ENCODE measurements at places on chromosomes 3 and 15.

DNA sequence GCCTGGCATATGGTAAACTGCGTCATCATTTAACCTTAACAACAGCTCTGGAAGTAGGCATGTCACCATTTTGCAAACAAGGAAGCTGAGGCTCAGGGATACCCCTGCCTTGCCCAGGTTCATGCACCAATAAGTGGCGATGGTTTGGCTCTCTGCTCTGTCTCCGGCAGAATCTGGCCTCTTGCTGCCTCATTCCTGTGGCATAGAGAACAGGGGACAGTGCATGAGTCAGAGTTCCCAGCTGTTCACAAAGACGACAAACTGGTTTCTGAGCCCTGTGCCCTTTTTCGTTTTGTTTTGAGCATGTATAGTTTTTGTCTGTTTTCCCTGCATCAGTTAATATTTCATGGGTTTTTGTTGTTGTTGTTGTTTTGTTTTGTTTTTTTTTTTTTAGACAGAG is 236.8 kb downstream of the OPA1 start:
- DNase-seq = no peak

DNA sequence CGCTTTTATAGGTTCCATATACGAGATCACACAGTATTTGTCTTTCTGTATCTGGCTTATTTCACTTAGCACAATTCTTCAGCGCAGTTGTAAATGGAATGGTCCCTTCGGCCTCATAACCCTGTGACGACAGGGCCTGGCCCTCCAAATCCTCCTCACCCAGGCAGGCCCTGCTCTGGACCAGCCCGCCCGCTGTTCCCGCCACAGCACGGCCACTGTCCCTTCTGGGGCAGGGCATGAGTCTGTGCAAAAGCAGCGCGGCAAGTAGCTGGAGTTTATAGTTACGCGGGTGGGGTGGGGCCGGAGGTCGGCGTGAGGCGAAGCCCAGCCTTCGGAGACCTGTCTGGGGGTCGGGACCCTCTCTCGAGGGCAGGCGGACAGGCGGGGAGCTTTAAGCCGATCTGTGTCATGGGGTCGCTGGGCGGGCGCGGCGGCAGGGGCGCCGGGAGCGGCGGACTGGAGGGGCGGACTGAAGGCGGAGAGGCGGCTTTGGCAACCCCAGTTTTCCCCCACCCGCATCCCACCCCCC is 543 bp downstream of the ARPIN start:
- no peak for DNase-seq

- no peak for DNase-seq
Observed at GRCh38 chr15:66186049-66186825, 67.3 kb downstream of the MEGF11 start.

DNA sequence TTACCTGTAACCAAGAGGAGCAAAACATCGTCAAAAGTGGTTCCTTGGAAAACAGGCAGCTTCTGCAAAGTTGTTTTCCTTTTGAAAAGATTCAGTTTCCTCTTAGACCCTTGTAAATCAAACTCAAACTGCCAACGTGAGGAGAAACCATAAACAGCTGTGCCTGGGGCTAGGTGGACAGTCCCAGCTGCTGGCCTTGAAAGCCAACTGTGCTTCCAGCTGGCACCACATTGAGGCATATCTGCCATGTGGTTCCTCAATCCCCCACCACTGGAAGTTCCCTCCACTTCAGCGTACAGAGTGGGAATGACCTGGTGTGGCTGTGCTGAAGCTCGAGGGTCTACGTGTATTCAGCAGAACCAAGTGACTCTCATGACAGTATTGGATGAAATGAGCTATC is 40.9 kb downstream of the HRH1 start:
- DNase-seq = no peak

GRCh38 chr3:123027292-123028232 is at the start of gene SEMA5B:
SEMA5B (minus strand) TSS chr3:123027763; CDS start chr3:122961263, 66,500 bp downstream.
- no peak for DNase-seq

DNA sequence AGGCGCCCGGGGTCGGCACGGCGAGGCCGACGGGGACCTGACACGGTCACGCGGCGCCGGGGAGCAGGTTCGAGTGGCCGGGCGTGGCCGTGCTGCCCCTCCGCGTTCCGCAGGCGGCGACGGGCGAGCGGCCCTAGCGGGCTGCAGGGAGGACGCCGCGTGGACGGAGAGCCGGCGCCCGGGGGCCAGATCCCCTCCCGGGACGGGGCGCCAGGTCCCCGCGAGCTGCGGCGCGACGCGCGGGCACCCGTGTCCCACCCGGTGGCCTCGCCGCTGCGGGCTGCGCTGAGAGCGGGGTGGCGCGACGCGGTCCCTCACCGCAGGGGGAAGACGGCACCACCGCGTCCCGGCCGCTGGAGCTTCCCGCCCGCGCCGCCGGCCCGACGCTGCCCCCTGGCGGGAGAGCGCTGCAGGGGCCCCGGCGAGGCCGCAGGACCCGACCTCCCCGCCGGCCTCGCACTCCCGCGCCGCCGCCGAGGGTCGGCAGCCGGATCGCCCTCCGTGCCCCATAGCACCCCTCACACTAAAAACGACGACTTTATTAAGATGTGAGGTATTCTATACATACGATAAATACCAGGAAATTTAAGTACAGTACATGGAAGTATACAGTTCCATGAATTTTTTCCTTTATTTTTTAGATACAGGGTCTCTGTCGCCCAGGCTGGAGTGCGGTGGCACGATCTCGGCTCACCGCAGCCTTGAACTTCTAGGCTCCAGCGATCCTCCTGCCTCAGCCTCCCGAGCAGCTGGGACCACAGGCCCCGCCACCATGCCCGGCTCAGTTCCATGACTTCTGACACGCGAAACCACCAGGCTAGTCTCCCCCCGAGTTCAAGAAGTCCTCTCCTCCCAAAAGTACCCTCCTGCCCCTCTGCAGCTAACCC is 1.3 kb upstream of the PIGZ start:
- DNase-seq = peak; percentile 77

DNA sequence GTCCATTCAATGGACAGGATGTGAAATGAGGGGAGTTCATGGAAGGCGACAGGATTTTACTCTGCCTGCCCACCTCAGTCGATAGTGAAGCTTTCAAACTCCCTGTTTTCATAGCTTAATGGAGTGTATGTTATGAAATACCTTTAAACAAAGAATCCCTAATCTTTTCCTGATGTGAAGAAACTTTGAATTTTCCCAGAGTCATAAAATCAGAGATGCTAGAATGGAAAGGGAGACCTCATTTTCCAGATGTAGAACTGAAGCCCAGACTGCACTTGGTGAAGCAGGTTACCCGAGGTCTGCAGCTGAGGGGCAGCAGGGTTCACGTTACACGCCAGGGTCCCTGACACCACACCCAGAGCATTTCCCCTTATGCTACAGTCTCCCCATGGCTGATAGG is 34.7 kb upstream of the LACTB start:
- DNase-seq = no peak

DNA sequence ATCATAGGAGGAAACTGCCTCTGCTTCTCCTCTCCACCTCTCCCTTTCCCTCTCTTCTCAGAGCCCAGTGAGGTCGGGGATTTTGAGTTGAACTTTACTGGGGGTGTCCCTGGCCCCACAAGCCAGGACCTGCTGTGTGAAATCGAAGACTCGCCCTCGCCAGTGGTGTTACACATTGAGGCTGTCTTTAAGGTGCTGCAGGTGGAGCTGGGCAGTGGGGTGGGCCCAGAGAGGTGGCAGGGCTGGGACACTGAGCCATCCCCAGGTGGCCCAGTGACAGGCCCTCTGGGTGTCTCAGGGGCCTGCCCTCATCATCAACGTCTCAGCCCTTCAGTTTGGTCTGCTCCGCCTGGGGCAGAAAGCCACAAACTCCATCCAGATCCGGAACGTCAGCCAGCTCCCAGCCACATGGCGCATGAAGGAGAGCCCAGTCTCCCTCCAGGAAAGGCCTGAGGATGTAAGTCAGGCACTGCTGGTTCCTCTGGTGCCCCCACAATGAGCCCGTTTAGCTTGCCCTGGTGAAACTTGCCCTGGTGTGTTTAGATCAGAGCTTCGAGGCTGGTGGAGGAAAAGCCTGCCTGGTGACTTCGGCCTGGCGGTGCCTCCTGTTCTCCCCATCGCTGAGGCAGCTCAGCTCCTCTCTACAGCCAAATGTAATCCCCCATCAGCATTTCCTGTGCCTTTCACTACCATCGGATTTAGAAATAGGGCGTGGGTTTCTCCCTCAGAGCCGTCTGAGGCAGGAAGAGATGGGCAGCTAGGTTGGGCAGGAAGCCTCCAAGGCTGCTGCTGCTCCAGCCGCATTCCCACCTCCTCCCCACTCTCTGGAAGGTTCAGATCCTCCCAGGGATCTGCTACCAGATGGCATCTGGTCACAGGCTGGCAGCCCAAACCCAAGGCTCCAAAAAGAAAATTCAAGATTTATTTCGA is 39.2 kb downstream of the ACAA1 start:
- DNase-seq = no peak

- peak; percentile 20 for DNase-seq
Observed at GRCh38 chr3:101685870-101686307, 629 bp downstream of the RPL24 start.

- no peak for DNase-seq
Observed at GRCh38 chr3:162507397-162507796, 1010.8 kb downstream of the OTOL1 start.

DNA sequence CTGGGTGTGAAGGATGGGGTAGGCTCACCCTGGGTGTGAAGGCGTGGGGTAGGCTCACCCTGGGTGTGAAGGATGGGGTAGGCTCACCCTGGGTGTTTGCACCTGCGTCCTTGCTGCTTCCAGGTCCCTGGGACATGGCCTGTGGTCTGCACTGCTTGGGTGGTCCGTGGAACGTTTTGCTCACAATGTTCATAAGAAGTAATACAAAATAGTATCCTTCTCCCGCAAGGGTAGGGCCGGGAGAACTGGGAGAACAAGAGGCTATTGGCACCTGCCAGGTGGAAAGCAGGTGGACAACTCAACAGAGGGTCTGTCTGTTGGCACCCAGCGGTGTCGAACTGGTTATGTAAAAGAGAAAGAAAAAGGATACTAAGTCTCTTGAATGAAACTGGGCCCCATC is 17.0 kb upstream of the PCSK6 start:
- no peak for DNase-seq

GRCh38 chr15:41543521-41543870 is 561 bp downstream of the RPAP1 start:
- no peak for DNase-seq

DNA sequence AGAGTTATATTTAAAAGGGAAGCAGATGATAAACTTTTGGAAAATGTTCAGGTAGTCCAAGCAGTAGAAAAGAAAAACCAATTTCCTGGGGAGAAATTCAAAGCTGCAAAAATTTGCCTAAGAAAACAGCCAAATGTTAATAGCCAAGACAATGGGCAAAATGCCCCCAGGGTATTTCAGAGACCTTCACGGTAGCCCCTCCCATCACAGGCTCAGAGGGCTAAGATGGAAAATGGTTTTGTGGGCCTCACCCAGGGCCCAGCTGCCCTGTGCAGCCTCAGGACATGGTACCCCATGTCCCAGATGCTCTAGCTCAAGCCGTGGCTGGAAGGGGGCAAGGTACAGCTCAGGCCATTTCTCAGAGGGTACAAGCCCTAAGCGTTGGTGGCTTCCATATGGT is 391.0 kb downstream of the ZIC4 start:
- DNase-seq = no peak

- DNase-seq = no peak
Observed at GRCh38 chr15:70531576-70531975, 231.8 kb downstream of the UACA start.

DNA sequence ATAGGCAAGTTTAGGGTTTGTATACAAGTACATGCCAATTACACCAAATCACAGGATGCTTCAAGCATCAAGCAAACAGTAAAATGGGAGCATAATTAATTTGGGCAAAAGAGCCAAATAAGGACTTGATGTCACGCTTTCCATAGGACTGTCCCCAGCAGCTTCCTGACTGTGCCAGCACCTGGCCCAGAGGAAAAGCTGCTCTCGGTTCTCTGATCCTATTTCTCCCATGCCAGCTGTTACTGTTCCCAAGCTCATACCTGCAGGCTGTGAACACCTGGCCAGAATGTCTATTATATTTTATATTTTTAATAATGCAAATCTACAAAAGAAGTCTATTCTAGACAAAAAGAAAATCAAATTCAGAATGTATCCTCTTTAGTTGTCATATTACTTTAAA is 12.2 kb downstream of the ZXDC start:
- no peak for DNase-seq

DNA sequence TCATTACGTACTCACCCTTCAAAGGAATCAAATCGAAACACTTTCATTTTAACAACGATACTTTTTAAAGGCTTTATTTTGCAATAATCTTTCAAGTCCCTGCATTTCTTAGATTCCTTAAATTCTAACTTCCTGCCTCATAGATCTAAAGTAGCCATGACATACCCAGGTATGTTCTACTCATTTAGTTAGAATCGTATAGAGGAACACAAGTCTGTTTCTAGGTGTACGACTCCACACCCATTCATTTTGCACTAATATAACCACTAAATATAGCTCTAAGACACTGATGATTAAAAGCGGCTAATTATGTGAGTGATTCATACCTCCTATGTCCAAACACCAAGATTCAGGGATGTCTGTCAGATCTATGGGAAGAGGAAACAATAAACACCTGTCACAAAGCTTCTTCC is 1.3 kb downstream of the ATP13A3 start:
- peak; percentile 33 for DNase-seq

DNA sequence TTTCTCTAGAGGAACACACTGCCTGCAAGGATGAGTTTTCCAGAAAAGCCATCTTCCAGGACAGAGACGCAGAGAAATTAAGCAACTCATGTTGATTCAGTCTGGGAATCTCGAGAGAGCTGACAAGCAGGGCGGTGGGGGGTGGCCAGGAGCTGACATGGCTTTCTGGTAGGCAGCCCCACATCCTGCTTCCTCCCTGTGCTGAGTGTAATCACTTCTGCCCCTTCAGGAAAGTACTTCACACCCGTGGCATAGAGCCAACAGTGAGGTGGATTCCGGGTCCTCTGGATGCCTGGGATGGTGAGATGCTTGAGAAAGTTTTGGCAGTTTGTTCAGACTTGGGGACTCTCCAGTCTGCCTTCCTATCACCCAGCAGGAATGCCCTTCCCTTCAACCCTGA is 221.1 kb downstream of the SLCO3A1 start:
- DNase-seq = no peak

DNA sequence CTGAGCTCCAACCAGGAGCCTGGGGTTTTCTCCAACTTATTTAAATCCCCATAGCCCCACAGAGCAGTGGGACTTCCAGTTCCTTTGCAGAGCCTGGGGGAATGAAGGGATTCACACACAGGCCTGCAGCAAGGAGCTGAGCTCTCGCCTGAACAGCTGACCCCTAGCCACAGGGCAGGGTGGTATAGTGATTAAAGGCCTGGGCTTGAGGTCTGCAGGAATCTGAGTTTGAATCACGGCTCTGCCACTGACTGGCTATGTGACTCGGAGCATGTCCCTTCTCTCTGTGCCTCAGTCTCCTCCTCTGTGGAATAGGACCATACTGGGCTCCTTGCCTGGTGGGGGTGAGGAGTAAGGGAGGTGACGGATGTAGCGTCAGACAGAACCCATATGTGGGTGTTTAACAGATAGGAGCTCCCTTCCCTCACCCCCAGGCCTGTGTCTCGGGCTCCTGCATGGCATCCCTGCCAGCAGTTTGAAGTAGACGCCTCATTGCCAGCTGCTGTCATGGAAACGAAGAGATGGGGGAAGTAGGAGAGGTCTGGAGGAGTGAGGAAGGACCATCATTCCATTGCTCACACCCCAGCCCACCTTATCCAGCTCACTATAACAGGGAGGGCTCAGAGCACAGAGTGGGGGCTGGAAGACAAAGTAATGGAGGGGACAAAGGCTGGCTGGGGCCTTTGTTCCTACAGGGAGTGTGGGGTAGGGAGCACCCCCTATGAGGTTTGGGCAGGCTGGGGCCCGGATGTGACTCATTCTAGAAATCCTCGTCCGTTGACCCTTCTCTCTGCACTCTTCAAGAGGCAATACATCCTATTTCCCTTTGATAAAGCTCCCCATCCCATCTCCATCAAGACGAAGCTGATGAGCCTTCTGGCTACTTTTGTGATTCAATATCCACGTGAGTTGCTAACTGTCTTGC is 14.8 kb downstream of the HRH1 start:
- no peak for DNase-seq

- DNase-seq = peak; percentile 81
Observed at GRCh38 chr3:196837819-196838420, 29.8 kb upstream of the SENP5 start.
